ENCODE measurements at places on chromosomes 11 and 22.

- no peak for DNase-seq
These were observed 28.3 kb downstream of the SNU13 start for GRCh38 chr22:41660416-41660815.

DNA sequence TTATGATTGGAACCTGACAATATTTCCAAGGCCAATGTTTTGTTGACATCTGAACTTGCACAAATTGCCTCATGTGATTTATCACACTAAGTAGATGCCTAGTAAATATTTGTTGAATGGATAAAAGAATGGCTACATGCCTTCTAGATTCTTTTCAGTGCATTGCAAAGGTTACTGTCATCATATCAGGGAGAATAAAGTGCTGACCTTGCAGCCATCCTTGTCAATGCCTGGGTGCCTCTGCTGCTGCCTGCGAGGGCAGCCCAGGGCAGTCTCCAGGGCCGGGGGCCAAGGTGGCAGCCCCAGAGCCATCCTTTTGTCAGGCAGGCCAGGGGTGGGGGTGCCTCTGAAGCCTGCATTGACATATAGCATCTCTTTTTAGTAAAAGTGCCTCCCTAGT lies 325.6 kb upstream of the MTNR1B start:
- DNase-seq, result no peak

GRCh38 chr11:63535734-63536133 lies 874 bp upstream of the PLAAT4 start:
- DNase-seq, result no peak

- no peak for DNase-seq
These were observed 73.7 kb upstream of the OR4B1 start for GRCh38 chr11:48142889-48143288.

GRCh38 chr22:47287516-47287915 lies 525.1 kb downstream of the TBC1D22A start:
- peak; percentile 66 for DNase-seq

GRCh38 chr11:111654601-111655000 lies 52.4 kb downstream of the SIK2 start:
- DNase-seq, result no peak

GRCh38 chr11:17933708-17934107 lies 79.1 kb downstream of the SERGEF start:
- DNase-seq, result no peak

- no peak for DNase-seq
These were observed 718.8 kb upstream of the ARHGAP42 start for GRCh38 chr11:99968336-99968735.

DNA sequence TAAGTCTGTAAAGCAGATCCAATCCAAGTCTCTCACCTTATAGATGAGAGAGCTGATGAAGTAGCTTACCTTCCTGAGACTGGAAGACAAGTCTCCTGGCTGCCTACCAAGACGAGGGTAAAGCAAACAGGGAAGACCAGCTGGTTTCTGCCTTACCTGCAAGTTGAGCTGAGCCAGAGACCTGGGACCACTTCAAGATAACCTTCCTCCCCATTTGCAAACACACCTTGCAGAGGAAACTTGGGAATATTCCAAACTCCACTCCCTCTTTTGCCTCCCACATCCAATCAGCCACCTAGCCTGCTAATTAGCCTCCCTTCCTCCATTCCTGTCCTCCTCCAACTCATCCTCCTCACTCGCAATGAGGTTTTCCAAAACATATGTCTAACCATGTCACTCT lies 23.4 kb upstream of the ROBO3 start:
- peak; percentile 56 for DNase-seq

- DNase-seq, result no peak
These were observed 100.7 kb downstream of the CEP164 start for GRCh38 chr11:117428186-117428855.

GRCh38 chr22:27032091-27032761 lies 374.8 kb downstream of the MIAT start:
- DNase-seq, result peak; percentile 77

GRCh38 chr11:44726283-44727113 lies at the start of gene TSPAN18:
Gene TSPAN18 (plus strand): TSS chr11:44726962. CDS start chr11:44906417, 179,455 bp downstream.
- DNase-seq, result peak; percentile 49

DNA sequence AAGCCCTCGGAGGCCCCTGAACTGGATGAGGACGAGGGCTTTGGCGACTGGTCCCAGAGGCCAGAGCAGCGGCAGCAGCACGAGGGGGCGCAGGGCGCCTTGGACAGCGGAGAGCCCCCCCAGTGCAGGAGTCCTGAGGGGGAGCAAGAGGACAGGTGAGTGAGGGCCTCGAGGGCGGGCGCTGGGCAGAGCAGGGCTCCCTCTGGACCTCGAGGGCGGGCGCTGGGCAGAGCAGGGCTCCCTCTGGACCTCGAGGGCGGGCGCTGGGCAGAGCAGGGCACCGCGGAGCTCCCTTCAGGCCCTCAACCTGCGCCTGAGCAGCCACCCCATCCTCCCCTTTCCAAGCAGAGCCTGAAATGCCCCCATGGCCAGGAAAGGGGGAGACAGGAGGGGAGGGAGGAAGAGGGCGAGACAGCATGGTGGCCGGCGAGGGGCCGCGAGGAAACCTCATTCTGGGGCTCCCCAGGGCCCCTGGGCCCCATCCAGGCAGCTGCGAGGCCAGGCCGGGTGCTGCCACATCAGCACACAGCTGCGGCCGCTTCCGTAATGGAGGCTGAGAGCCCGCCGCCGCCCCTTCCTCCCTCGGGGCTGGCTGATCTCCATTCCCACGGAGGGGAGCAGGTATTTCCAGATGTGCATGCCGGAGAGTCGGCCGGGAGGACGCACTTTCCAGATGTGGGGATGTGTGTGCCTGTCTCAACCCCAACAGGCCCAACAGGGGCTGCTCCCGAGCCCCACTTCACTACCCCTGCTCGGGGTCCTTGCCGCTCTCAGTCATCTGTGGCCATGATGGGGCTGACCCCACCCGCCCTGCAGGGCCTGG lies 10.0 kb downstream of the PRR33 start:
- DNase-seq, result no peak

DNA sequence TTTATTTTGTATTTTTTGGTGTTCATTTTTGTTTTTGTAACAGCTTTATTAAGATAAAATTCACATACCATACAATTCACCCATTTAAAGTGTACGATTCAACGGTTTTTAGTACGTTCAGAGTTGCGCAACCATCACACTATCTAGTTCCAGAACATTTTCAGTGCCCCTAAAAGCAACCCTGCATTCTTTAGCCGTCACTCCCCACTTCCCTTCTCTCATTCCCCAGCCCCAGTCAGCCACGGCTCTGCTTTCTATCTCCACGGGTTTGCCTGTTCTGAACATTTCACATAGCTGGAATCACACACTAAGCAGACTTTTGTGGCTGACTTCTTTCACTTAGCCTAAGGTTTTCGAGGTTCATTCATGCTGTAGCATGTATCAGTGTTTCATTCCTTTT lies 9.6 kb upstream of the KCNQ1OT1 start:
- no peak for DNase-seq

GRCh38 chr11:118168316-118168715 lies 8.1 kb downstream of the SCN2B start:
- no peak for DNase-seq

Measured in NCI-H2171 treated with DMSO at 0.1 percent for 48 hours (cell line).